ENCODE measurements at places on chromosomes 4 and X. TPM values are rescaled to one million over a fixed set of nuclear protein-coding genes. Genes with fewer than 3 reads are reported as not detected.

GRCh38 chr4:167114416-167114971 is 119.8 kb downstream of the SPOCK3 start:
- no peak for DNase-seq

DNA sequence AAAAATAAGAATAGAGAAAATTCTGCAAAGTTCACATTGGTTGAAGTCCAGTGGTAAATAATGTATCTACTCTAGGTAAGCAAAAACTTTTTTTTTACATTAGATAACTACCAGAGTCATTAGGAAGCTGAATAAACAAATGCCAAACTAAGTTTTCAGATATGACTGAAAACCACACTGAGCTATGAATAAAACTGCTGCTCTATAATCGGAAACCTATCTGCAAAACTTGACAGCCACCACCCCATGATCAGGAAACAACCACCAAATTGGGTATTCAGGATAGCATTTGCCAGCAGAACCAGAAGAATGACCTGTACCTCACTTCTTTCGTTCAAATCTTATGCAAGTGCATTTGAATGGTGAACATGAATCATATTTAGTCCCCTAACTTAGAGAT is 173.0 kb upstream of the TET2 start:
- DNase-seq, result no peak

DNA sequence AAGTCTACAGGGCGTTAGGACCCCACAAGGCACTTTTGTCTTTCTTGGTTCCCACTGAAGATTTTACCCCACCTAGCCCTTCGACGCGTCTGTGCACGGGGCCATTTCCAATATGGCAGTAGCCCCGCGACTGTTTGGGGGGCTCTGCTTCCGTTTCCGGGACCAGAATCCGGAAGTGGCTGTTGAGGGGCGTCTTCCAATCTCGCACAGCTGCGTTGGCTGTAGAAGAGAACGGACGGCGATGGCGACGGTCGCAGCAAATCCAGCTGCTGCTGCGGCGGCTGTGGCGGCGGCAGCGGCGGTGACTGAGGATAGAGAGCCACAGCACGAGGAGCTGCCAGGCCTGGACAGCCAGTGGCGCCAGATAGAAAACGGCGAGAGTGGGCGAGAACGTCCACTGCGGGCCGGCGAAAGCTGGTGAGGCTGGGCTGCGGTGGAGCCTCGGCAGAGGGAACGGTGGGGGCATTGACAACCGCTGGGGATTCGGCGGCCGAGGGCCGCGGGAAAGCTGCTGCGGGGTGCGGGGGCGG is at the start of gene USP11:
USP11 (plus strand) TSS at position 207 of the 530 bp plus-strand sequence; CDS start at position 242, 35 bp downstream.
- no peak for DNase-seq

- no peak for DNase-seq
Measured at GRCh38 chrX:42988700-42989099, 210.7 kb upstream of the PPP1R2C start.

DNA sequence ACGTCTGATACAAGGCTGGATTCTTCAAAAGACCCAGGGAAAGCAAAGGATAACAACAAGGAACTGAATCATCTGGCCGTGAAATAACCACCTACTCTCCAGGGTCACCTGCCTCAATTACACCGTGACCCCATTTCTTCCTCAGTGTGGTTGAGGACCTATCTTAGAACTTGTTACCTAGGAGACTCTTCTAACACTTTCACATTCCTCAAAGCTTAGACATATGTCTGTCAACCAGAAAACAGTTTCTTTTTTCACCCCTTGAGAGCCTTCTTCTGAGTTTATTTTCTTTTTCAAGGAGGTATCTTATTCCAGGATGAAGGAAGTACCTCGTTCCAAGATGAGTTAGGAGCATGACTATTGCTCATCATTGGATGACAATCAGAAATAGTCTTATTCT is 337.8 kb downstream of the ARHGAP24 start:
- no peak for DNase-seq

- DNase-seq, result no peak
Measured at GRCh38 chrX:136718091-136718490, 62.6 kb downstream of the ARHGEF6 start.

- no peak for DNase-seq
Measured at GRCh38 chr4:113809311-113809710, 47.8 kb upstream of the CAMK2D start.

GRCh38 chr4:82630079-82630478 is 68.3 kb upstream of the TMEM150C start:
- DNase-seq, result no peak

DNA sequence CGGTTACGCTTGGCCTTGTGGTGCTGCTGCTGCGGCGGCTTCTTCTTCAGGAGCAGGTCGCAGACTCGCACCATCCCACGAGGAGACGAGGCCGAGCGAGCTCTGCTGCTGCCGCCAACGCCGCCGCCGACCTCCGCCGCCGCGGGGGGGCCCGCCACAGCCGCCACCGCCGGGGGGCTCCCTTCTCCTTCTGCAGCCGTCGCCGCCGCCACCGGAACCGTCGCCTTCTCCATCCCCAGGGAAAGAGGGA is 237 bp downstream of the ANKRD17 start:
- DNase-seq, result no peak

- no peak for DNase-seq
Measured at GRCh38 chr4:56317749-56318148, 69.5 kb downstream of the AASDH start.

GRCh38 chr4:76607266-76607799 is 172.3 kb downstream of the SHROOM3 start:
- no peak for DNase-seq

DNA sequence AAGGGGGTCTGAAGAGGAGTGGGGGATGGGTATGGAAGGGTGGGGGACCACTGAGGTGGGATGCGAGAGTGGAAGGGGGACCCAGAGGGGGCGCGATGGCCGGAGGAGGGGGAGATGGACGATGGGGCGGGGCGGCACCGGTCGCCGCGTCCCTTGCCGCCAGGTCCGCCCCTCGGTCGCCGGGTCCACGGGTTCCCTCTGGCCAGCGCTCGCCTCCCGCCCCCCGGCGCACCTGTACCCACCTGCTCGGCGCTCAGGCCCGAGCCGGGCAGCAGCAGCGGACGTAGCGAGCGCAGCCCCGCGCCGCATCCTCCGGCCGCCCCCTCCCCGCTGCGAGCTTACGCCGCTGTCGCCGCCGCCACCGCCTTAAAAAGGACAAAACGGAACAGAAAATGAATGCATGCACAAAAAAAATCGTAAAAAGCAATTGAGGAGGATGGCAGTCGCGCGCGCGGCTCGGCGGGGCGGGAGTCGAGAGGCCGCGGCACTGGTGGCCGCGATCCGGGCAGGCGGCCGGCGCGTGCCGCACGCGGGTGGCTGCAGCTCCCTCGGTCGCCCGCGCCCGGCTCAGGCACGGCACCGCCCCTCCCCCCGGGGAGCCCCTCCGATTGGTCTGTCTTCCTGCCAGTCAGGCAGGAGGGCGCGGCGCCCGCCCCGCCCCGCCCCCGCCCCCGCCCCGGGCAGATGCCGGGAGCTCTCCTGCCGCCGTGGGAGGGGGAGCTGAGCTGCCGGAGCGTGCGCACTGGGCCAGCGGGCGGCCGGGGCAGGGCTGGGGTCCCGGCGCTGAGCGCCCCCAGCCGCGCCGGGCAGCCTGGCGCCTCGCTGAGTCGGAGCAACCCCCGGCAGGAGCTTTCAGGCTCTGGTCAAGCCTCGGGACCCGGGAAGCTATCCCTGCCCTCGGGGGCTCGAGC is at the start of gene JAKMIP1:
JAKMIP1 (minus strand) TSS at position 539 of the 911 bp plus-strand sequence. CDS start 87,699 bp downstream, outside the sequence.
- DNase-seq, result peak; percentile 79

GRCh38 chrX:39194673-39195072 is 393.4 kb downstream of the MID1IP1 start:
- DNase-seq, result no peak

- no peak for DNase-seq
Measured at GRCh38 chr4:29311247-29311646, 1408.9 kb upstream of the PCDH7 start.

DNA sequence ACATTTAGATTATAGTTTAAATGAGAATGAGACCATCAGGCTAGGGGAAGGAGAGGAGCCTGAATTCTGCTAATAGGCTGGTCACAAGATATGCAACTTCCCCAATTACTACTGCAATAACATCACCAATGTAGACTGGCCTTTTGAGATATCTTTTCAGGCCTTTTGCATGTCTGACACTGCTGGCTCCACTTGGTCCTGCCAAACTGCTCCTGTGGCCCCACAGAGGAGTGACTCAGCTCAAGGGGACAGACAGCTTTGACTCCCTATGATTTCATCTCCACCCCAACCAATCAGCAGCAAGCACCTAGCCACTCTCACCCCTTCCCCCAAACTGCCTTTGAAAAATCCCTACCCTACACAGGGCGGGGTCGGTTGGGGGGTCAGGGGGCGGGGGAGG is 22.8 kb downstream of the GPRIN3 start:
- no peak for DNase-seq

DNA sequence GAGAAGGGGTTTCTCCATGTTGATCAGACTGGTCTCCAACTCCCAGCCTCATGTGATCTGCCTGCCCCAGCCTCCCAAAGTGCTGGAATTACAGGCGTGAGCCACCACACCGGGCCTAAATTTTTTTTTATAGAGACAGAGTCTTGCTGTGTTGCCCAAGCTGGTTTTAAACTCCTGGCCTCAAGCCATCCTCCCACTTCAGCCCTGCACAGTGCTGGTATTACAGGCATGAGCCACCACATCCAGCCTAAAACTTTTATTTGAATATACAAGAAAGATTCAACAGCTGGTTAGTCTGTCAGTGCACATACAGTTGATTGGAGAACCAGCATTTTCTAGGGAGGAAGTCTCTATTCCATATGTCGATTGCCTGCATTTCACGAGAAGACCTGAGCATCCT is 91.2 kb downstream of the LRP2BP start:
- DNase-seq, result no peak

DNA sequence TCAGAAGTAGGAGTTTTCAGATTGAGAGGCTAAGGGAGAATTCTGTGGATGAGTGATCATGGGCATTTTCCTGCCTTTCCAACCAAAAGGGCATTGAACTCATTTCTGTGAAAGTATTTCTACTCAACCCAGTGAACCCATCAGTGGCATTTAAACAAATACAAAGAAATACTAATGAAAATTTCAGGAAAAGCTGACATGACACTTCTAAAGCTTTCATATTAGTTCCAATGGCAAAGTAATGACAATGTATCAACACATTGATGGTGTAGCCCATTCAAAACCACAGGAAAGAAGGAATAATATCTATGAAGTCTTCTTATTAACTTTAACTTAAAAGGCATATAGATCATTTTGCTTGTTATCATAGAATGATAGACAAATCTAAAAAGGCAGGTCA is 183.5 kb upstream of the ANXA10 start:
- DNase-seq, result no peak

GRCh38 chr4:141350122-141350905 is 129.6 kb downstream of the ZNF330 start:
- peak; percentile 88 for DNase-seq

- peak; percentile 51 for DNase-seq
Measured at GRCh38 chrX:40671126-40671525, 23.8 kb upstream of the CXorf38 start.

DNA sequence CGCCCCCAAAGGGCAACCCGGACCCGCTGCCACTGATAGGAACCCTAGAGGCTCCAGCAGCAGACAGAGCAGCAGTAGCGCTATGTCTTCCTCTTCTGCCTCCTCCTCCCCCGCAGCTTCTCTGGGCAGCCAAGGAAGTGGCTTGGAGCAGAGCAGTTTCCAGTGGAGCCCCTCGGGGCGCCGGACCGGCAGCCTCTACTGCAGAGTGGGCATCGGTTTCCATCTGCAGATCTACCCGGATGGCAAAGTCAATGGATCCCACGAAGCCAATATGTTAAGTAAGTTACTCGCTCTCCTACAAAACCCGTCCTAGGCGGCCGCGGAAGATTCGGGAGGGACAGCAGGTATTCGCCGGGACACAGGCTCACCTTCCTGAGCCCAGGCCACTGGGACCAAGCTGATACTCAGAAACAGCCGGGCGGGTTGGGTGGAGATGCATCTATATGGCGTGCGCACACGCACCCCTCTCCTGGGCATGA is 477 bp downstream of the FGF5 start:
- no peak for DNase-seq

GRCh38 chrX:129934952-129935351 is 29.0 kb downstream of the UTP14A start:
- no peak for DNase-seq

DNA sequence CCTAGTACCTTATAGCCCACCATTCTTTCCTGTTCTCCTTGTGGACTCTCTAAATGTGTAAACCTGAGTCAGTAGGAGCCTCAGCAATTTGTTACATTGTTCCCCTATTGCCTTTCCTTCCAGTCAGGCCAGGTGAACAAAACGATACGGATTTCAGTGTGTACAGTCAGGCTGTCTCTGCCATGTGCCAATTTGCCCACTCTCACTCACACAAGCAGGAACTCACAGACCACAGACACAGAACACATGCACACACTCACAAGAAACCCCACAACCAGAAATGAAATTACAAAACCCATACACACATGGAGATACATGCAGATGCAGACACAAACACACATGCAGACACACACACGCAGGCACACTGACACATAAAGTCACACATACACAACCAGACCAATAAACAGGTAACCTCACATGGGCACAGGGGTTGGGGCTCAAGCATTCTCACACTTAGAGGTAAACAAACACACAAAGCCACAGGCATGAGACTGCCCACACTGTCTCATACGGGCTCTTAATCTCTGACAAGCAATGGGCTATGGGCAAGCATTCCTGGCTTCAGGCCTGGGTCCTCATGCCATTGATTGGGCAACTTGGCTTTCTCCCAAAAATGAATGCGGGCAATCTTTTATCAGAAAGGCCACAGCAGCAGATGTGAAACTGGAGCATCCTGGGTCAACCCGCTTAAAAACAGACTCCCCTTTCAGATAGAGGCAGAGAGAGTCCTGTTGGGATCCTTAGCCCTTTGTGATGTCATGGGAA is 68.7 kb downstream of the NBDY start:
- DNase-seq, result no peak

DNA sequence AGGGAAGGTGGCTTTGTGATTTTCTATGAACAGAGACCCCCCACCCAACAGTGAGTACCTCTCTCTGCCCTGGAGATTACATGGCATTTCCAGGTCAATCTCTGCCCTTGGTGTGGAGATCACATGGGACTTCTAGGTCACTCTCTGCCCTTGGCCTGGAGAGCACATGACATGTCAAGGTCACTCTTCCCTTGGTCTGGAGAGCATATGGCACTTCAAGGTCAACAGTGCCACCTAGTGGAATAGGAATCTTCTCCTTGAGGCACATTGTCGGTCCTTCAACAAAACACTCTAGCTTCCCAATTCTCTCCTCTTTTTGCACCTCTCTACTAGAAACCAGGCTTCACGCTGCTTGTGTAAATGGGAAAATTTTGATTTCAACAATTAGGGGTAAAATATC is 66.2 kb upstream of the TACR3 start:
- DNase-seq, result no peak

- peak; percentile 81 for DNase-seq
Measured at GRCh38 chr4:3291969-3292570, 751 bp upstream of the RGS12 start.

Gene DMP1
- total RNA-seq, result not detected

Gene CTBP1
- 74.8 TPM for total RNA-seq

Gene HTN3
- not detected for total RNA-seq

Gene HOPX
- total RNA-seq, result not detected

Data from right lobe of liver (tissue), 6 donors.